Peyer's patch (tissue), 4 donors: ENCODE measurements at places on chromosomes 7 and 10. TPM values are rescaled to one million over a fixed set of nuclear protein-coding genes. Genes with fewer than 3 reads are reported as not detected.

OR2A5 gene
- total RNA-seq, result not detected

CRHR2 gene
- total RNA-seq, result not detected

DNAJC12 gene
- total RNA-seq, result not detected

CCL24 gene
- total RNA-seq, result 27.1 TPM

MYH16 gene
- not detected for total RNA-seq

STRIP2 gene
- total RNA-seq, result 1.7 TPM

ATG9B gene
- not detected for total RNA-seq

GNAT3 gene
- total RNA-seq, result 2.1 TPM

SUFU gene
- 6.5 TPM for total RNA-seq

PVRIG gene
- total RNA-seq, result 5.4 TPM

ACTR3C gene
- total RNA-seq, result 43.7 TPM

SLC13A1 gene
- not detected for total RNA-seq

PRPS1L1 gene
- total RNA-seq, result not detected

KCNIP2 gene
- 6.2 TPM for total RNA-seq

SPDYE9 gene
- total RNA-seq, result not detected

ARHGEF35 gene
- 18.0 TPM for total RNA-seq

CC2D2B gene
- 1.9 TPM for total RNA-seq

RARRES2 gene
- total RNA-seq, result 21.5 TPM

CCDC3 gene
- total RNA-seq, result 3.9 TPM

ZNF853 gene
- 2.0 TPM for total RNA-seq

WEE2 gene
- not detected for total RNA-seq

PDLIM1 gene
- 180 TPM for total RNA-seq

PTPRZ1 gene
- total RNA-seq, result 1.7 TPM

TMEM140 gene
- total RNA-seq, result 34.9 TPM

PCLO gene
- 44.7 TPM for total RNA-seq

WDR91 gene
- total RNA-seq, result 6.7 TPM

CCDC7 gene
- total RNA-seq, result 12.2 TPM

SKIDA1 gene
- total RNA-seq, result 0.27 TPM

RNF133 gene
- total RNA-seq, result 3.3 TPM

INMT gene
- total RNA-seq, result 6.5 TPM

NRBF2 gene
- 14.5 TPM for total RNA-seq

SLC16A9 gene
- 4.0 TPM for total RNA-seq

ST8SIA6 gene
- total RNA-seq, result not detected

CYP3A4 gene
- 3,180 TPM for total RNA-seq

NXPH1 gene
- not detected for total RNA-seq

PDE6C gene
- total RNA-seq, result not detected

COL13A1 gene
- not detected for total RNA-seq

TLX1 gene
- not detected for total RNA-seq

GRID2IP gene
- total RNA-seq, result 0.88 TPM

SLC26A5 gene
- total RNA-seq, result not detected

ATP6V0A4 gene
- total RNA-seq, result not detected

HOXA13 gene
- not detected for total RNA-seq

POLR3A gene
- total RNA-seq, result 23.9 TPM

TMEM26 gene
- 2.5 TPM for total RNA-seq

TFPI2 gene
- 1.4 TPM for total RNA-seq

EEPD1 gene
- 27.8 TPM for total RNA-seq

LOXL4 gene
- not detected for total RNA-seq

ZNRF2 gene
- total RNA-seq, result 35.1 TPM

TMEM178B gene
- 0.66 TPM for total RNA-seq

CYP3A5 gene
- 1,701 TPM for total RNA-seq

TAS2R5 gene
- 2.1 TPM for total RNA-seq

GPR37 gene
- total RNA-seq, result 1.1 TPM

PCGF5 gene
- 46.3 TPM for total RNA-seq

FAM25C gene
- total RNA-seq, result not detected

C7orf25 gene
- 11.7 TPM for total RNA-seq

UNCX gene
- total RNA-seq, result not detected

OPALIN gene
- not detected for total RNA-seq

PLCE1 gene
- total RNA-seq, result 28.8 TPM
